ENCODE measurements at places on chromosomes 3 and 15.

DNA sequence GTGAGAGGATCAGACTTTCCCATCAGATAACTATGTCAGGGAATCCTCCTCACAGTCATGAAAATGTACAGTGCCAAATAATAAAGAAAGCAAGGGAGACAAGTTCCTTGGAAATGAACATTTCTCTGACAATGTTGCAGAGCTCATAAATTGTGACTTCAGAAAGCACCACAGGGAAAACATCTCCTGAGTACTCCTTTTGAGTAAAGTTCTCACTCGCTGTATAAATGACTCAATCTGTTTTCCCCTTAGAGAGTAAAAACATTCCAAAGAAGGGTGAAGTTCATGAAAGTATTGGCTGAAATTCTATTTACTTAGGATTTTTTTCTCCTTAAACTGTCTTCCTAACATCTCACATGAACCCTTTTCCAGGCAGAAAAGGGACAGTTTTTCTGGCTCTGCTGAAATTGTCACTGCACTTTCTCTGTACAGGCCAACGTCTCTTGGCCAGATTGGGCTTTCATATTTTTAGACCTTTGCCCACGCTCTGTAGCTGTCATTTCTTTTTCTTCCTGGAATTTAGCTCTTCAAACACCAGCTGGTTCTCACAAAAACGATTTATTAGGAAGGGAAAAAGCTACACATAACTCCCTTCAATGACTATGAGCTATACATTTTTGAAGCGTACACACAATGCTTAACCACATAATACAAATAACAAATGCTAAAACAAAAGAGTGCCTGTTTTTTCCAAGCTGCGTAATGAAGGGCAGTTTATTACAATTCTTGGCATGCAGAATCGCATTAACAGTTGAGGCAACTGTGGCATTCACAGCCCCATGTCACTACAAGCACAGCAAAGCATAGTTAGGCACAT is 216.1 kb downstream of the ATP8B4 start:
- no peak for DNase-seq

GRCh38 chr3:143147707-143148106 is 28.1 kb downstream of the CHST2 start:
- DNase-seq: no peak

GRCh38 chr15:65857718-65858402 is 11.4 kb upstream of the RAB11A start:
- DNase-seq: no peak

DNA sequence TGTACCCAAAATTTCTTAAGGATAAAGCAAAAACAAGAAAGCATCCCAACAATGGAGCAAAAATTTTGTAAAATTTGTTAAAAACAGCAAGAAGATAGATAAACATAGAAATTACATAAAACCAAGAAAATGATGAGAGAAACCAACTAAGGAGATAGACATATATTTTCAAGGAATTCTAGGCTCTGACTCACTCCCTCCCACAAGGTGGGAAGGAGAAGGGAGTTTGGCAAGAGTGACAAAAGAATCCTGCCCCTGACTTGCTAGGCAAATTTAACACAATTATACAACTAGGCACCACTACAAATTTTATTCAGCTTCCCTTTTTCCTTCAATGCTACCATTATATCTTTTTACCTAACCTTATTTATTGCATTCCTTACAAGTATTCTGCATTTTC is 70.9 kb downstream of the MYO9A start:
- no peak for DNase-seq

DNA sequence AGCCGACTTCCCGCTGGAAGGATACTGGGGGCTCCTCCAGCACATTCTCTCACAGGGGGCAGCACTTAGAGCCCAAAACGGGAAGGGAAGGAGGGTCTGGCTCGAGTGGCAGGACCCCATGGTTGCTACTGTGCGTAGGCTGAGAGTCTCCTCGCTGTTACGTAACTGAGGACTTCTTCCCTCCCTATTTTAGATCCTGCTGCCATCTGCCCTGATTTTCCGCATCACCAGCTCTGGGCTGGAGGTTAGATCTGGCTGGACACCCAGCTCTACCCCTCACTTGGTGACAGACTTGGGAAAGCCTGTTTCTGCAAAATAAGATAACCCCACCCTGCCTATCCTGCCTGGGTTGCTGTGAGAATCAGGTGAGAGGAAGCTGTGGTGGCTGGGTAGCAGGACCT is 47.7 kb downstream of the BDH1 start:
- DNase-seq: no peak

DNA sequence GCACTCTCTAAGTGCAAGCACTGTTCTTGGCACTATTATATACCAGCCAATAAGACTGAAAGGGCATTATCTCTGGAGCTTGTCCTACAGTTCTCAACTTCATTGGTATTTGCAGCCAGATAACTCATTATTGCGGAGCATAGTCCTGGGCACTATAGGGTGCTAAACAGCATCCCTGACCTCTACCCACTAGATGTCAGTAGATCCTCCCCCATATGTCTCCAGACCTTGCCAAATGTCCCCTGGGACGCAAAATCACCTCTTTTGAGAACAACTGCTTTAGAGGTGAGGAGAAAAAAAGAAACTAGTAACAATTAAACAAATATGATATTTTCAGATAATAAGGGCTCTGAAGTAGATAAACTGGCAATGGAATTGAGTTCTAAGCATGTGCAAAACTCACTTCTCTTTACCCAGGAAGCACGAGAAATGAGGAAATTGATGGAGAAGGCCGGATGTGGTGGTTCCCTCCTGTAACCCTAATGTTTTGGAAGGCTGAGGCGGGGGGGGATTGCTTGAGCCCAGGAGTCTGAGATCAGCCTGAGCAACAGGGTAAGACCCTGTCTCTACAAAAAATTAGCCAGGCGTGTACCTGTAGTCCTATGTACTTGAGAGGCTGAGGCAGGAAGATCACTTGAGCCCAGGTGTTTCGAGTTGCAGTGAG is 61.4 kb downstream of the FRMD4B start:
- no peak for DNase-seq

- no peak for DNase-seq
Measured at GRCh38 chr3:140093742-140094141, 158.8 kb downstream of the CLSTN2 start.

DNA sequence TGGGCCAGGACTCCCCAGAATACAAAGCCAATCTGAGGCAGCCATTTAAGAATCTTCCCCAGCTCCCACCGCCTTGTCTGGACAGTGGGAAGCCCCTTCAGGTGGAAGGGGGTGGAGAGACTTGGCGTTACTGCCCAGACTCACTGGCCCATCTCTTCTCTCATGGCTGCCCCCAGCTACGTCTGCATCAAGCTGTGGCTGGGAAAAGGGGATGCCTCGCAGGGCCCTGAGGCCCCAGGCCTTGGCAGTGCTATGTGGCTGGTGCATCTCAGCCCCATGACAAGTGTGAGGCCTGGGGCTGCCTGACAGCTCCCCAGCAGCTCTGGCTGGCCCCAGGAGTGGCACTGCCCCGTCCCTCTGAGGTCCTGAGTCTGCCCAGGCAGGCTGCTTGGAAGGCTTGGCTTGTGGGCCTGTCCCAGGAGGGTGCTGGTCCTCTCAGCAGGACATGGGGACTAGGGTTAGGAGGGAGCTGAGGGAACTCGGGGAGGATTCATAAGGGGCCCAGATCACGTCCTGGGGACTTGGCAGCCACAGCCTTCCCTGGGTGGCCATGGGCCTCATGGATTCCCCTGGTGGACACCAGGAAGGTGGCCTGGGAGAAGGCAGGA is 20.2 kb upstream of the SLC41A3 start:
- no peak for DNase-seq

DNA sequence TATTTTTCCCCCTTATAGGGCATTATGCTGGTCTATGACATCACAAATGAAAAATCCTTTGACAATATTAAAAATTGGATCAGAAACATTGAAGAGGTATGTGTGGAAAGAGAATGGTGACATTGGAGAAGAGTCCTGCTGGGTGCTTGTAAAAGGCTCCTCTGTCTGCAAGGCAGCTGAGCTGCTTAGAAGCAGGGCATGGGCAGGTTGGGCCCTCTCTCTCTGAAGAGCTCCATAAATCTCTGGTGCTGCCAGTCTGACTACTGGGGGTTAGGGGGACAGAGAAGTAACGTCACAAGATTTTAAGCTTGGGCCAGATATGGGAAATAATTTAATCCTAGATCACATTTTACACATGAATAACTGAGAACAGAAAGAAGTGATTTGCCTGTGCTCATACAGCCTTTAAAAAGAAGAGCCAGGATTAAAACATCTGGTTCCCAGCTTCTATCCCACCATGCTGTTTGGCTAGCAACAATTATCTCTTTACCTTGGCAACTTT is 21.9 kb upstream of the APH1B start:
- no peak for DNase-seq

DNA sequence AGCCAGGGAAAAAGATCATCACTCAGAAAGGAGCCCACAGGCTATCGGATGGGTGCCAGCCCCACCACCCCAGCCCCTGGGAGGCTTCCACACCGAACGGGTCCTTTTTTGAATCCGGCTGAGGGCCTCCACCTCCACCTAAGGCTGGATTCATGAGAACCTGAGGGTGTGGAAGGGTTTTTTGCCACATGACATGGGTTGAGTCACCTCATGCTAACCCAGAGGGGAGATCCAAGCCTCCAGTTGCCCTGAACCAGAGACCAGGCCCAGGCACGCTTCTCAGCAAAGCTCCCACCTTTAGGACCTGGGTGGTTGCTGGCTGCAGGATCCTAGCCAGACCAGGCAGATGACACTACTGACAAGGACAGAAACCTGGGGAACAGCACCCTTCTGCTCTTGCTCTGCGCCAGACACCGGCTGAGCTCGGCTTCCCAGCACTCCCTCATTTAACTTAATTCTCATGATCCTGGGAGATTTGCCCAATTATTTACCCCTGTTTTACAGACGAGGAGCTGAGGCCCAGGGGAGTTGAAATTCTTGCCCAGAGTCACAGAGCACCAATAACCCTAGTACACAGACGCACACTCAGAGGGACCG is 25.6 kb downstream of the DUSP7 start:
- no peak for DNase-seq

DNA sequence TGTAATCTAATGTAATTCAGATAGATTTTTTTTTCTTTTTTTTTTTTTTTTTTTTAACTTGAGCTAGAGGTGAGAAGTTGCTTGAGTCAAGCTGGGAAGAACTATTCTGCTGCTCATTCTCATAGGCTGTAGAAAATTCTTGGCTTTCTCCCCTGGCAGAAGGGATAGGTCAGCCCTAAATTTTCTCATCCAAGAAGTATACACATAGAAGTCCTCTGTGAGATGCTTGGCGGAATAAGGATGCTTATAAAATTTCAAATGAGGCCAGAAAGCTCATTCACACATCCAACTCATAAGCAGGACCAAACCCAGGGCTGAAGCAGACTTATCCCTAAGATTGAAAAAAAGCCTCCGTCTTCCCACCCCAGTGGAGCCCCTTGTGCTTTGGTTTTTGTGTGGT is 572.5 kb downstream of the SQOR start:
- no peak for DNase-seq

DNA sequence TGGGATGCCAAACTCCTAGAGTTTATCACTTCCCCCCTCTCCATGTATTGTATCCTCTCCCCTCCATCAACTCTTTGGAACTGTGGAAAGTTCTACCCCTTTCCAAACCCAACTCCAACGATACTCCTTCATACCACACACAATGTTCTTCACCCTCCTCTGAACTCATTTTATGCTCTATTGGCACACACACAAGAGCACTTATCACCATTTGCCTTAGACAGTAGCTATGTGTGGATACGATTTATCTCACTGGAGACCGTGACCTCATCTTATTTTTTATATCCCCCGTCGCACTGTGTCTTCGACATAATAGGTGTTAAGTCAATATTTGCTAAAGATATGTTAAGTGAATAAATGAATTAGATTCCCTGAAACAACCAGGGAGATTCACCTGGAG is 316.5 kb upstream of the PROK2 start:
- DNase-seq: no peak

GRCh38 chr3:11616551-11616950 is 27.2 kb downstream of the VGLL4 start:
- DNase-seq: no peak

DNA sequence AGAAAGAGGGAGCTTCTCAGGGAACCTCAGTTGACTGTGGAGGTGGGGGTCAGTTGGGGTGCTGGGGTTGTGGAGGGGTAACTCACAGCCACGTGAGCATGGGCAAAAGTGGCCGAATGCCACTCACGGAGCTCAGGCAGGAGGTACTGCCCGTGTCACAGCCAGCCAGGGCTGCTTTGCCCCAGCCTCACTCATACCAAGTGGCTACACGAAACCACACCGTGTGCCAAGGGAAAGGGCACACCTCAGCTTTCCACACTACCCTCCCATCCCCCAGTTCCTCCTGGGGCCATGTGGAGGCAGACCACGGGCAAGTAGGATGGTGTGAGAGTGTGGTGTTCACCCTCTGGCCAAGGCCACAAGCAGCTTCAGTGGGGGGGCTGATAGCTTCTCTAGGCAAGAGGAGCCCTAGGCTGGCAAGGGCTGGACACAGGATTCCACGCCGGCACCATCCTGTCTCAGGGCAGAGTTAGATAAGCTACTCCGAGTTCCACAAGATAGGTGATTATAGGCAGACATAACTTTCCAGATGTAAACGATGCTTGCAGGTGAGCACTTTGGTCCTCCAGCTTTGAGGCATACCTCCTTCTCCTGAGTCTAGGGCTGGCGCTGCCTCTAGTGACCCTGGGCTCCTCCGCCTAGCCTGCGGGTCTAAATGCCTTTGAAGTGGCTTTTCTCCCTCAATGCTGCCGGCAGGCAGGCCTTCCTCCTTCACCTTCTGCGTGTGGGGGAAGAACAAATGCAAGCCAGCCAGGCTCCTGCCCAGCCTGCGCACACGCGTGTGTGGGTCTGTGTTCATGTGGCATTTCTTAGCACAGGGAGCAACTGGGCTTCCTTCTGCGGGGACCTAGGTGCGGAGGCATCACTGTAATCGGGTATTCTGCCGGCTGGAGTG is 25.0 kb downstream of the RGMA start:
- no peak for DNase-seq

DNA sequence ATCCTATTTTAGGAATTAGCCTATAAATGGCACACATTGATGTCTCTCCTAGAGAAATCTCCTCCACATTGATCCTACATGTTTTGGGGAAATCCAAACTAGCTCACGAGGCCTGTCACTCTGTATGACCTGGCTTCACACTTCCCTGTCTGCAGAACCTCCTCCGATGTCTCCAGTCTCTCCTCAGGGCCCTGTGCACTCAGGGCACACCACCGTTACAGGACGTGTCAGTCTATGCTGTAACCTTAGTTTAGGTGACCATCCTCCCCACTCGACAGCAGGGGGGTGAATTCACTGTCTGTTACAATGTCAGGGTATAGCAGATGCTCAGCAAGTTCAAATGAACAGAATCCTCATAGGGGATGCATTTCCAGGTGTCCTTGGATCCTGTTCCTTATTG is 249.1 kb downstream of the OCA2 start:
- no peak for DNase-seq

DNA sequence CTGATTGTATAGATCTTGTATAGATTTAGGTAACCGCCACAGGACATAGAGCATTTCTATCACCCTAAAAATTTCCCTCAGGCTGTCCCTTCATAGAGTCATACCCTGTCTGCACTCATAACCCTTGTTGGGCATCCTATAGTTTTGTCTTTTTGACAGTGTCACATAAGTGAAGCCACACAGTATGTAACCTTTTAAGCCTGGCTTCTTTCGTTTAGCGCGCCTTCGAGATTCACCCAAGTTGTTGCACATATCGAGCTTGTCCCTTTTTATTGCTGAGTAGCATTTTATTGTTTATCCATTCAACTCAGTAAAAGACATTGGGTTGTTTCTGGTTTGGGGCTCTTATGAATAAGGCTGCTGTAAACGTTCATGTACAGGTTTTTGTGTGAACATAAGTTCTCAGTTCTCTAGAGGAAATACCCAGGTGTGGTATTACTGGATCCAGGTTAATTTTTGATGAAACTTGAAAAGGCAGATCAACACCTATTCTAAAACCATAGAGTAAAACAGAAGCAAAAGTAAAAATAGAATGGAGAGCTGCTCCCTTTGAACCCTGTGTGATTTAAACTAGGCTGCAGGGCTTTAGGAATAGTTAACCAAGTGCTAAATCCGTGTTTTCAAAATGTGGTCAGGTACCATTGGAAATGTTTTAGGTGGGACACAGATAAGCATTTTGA is 49.5 kb downstream of the CD86 start:
- no peak for DNase-seq

Measured in stimulated activated CD4-positive, alpha-beta T cell treated with anti-CD3 and anti-CD28 coated beads, TNF-alpha, amount 100 ng/mL, for 1 hour (primary cell).